ENCODE measurements at places on chromosomes 5 and 9. TPM values are rescaled to one million over a fixed set of nuclear protein-coding genes. Genes with fewer than 3 reads are reported as not detected.

GABBR2 gene
- 0.49 TPM for total RNA-seq

CNTNAP3 gene
- total RNA-seq, result 10.0 TPM

SLC4A9 gene
- total RNA-seq, result not detected

SH3TC2 gene
- 0.69 TPM for total RNA-seq

PLPP7 gene
- not detected for total RNA-seq

TMEFF1 gene
- 1.2 TPM for total RNA-seq

TMEM252 gene
- not detected for total RNA-seq

TAS2R1 gene
- total RNA-seq, result not detected

FAM153A gene
- total RNA-seq, result not detected

SLIT3 gene
- total RNA-seq, result 16.4 TPM

ADAMTSL2 gene
- total RNA-seq, result not detected

CDH12 gene
- not detected for total RNA-seq

BARHL1 gene
- total RNA-seq, result not detected

TSLP gene
- total RNA-seq, result not detected

FCN2 gene
- total RNA-seq, result not detected

PCDHGB5 gene
- 2.4 TPM for total RNA-seq

ZER1 gene
- total RNA-seq, result 14.0 TPM

ASPN gene
- not detected for total RNA-seq

FOXI1 gene
- not detected for total RNA-seq

SPRY4 gene
- 10.3 TPM for total RNA-seq

PARP8 gene
- total RNA-seq, result 0.20 TPM

HTR1A gene
- not detected for total RNA-seq

ADAMTS12 gene
- 6.4 TPM for total RNA-seq

PCA3 gene
- not detected for total RNA-seq

NTRK2 gene
- not detected for total RNA-seq

WHRN gene
- total RNA-seq, result 6.4 TPM

MFAP3 gene
- total RNA-seq, result 23.7 TPM

MYMK gene
- not detected for total RNA-seq

Measured in A549 treated with Hydrocortisone at 1 μM for 4 hours (cell line).